Stimulated activated CD4-positive, alpha-beta T cell treated with anti-CD3 and anti-CD28 coated beads, Interleukin-2, amount 100 ng/mL, for 4 hours (primary cell): ENCODE measurements at places on chromosomes 7 and 10.

- no peak for DNase-seq
These were observed 40.5 kb upstream of the IL15RA start for GRCh38 chr10:6017781-6018354.

DNA sequence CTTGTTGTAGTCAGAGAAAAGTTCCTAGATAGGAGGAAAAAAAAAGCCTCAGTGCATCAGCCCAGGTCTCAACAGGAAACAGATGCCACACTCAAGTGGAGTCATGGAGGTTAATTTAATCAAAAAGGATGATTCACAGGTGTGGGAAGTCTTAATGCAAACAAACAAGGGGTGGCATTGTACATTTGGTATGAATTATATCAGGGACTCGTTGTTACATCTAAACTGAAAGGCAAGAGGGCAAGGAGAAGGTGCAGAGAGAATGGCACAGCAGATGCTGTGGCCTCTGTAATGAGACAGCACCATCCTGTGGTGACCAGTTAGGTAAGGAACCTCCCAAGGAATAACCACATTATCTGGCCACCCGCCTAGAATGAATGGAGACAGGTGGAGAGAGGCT lies 133.7 kb downstream of the PTPRZ1 start:
- no peak for DNase-seq

- no peak for DNase-seq
These were observed 9.3 kb downstream of the ZNF316 start for GRCh38 chr7:6646465-6646864.

DNA sequence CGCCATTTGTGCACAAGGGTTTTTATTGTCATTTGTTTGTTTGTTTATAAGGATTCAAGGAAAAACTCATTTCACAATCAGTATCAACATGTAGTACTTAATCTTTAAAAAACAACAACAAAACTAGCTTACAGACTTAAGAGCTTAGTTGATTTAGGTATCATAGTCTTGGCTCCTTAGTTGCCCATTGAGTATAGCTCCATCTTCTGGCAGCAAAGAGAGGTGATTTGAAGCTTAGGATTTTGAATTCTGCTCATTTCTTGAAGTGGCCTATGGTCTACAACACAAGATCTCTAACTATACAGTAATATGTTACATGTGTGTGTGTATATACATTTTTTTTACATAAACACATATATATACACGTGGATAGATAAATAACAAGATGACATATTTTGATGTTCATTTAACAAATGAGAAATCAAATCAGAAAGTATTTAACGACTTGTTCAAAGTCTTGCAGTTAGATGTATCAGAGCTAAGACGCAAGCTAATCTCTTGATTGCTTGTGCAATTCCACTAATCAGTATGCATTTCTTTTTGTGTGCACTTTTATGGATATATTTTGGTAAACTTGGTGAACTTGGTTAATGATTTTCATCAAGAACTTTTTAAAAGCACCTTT lies 307.3 kb downstream of the CAMK1D start:
- no peak for DNase-seq

- DNase-seq, result no peak
These were observed 22.9 kb downstream of the ABRAXAS2 start for GRCh38 chr10:124824507-124824906.

DNA sequence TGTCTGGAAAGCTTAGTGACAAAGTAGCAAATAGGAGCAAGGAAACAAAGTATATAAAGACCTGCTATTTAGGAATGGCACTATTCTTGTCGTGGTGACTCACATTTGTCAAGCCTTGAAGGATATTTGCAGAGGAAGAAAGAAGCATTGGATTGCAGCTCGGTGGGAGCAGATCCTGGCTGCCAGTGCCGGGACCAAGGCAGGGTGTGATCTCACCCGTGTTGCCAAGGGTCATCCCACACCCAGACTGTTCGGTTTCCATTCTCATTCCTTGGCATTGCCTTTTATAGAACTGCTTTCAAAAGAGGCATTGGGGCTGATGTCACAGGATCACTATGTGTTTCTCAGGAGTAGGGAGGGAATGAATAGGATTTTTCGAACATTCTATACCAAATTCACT lies 176.2 kb downstream of the GALNT17 start:
- DNase-seq, result no peak

GRCh38 chr7:126840869-126841268 lies 411.9 kb downstream of the GRM8 start:
- DNase-seq, result no peak

DNA sequence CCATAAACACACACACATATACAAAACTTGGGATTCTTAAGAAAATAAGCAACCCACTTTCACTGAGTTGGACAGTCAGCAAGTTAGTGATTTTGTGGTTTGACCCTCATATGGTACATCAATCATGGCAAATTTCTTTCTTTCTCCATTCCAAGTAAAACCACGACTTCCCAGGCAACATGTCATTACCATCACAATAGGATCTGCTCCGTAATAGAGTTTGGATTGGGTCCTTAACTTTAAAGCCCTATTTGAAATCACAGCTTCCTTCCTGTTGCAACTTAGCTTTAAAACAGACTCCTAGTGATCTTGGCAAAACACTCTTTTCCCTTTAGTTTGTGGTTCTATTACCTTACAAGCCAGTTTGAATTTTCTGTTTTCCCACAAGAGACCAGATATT lies 483.6 kb downstream of the INHBA start:
- DNase-seq, result no peak
